Thoracic aorta (tissue), 2 donors: ENCODE measurements at places on chromosomes 5 and 9.

DNA sequence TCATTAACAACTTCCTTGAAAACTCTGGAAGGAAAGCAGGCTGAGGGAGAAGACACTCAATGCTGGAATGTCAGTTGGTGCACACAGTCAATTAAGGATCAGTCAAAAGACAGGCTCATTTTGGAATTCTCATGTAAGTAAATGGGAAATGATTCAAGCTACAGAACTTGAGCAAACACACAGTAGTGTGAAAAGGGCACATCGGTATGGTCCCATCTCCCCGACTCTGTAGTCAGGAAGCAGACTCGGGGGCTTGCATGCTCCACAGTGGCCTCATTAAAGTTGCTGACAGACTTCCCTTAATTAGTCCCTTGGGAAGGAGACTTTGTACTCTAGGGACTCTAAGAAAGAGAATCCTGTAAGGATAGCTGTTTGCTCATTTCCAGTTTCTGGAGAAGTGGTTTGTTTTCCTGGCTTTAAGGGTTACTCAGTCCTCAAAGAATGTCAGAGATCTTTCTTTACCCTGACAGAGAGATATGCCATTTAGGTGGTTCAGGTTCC is 339.2 kb downstream of the ADAMTS6 start:
- H3K36me3 ChIP-seq = no peaks in the 10 kb centered on the region
- H3K27me3 ChIP-seq = no peaks in the 10 kb centered on the region
- no peak for DNase-seq
- no peak overlapping the region for H3K4me3 ChIP-seq
- H3K27ac ChIP-seq = no peak overlapping the region

GRCh38 chr5:119071561-119071995 is 691 bp downstream of the DMXL1 start:
- H3K4me1 ChIP-seq = peaks cover 46% of the 10 kb centered on the region
- H3K36me3 ChIP-seq = no peaks in the 10 kb centered on the region
- peak overlapping the region; percentile 87 for H3K4me3 ChIP-seq
- H3K27ac ChIP-seq = peak overlapping the region; percentile 94

DNA sequence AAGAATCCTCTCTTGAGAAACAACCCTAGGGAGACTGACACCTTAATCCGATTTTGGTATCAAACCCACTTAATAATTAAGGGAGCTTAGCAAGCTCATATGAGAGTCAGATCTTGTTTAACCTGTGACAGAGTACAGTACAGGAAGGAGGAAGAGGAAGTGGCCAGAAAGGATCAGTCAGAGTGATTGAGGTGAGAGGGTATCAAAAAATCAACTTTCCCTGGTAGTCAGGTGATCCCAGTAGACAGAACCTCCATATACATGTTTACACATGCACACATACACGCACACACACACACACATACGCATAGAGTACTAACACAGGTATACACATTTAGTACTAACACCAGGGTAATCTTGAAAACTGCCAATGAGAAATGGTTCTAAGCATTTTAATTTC is 56.8 kb downstream of the GLIS3 start:
- no peaks in the 10 kb centered on the region for H3K36me3 ChIP-seq
- no peak overlapping the region for H3K4me3 ChIP-seq
- no peaks in the 10 kb centered on the region for H3K27me3 ChIP-seq
- no peak overlapping the region for H3K27ac ChIP-seq
- DNase-seq = no peak

DNA sequence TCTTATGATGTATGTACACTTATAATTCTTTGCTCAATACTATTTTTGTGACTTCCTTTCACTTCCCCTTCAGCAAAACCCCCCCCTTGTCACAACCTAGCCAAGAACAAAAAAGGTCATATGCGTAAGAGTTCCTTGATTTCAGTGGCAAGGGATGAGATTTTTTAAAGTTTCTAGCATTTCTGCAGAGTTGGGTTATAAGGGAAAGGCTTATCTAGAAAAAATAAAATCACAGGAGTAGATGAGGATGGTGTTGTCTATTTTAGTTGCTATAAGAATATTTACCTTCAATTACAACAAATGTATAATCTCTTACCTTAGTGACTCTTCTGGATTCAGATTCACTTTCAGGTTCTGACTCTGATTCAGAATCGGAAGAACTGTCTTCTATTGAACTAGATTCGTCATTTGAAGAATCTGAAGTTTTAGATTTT is 184.6 kb downstream of the AP3B1 start:
- no peak overlapping the region for H3K27ac ChIP-seq
- peaks cover 13% of the 10 kb centered on the region for H3K36me3 ChIP-seq
- no peak for DNase-seq
- no peaks in the 10 kb centered on the region for H3K4me1 ChIP-seq
- no peaks in the 10 kb centered on the region for H3K27me3 ChIP-seq

GRCh38 chr9:126618190-126618584 is 4.5 kb downstream of the LMX1B start:
- H3K36me3 ChIP-seq = no peaks in the 10 kb centered on the region
- no peak for DNase-seq
- peaks cover 3% of the 10 kb centered on the region for H3K4me1 ChIP-seq

GRCh38 chr5:157603333-157604190 is 28.0 kb upstream of the ADAM19 start:
- H3K27ac ChIP-seq = no peak overlapping the region
- DNase-seq = no peak
- H3K4me3 ChIP-seq = no peak overlapping the region
- no peaks in the 10 kb centered on the region for H3K4me1 ChIP-seq
- H3K36me3 ChIP-seq = no peaks in the 10 kb centered on the region

DNA sequence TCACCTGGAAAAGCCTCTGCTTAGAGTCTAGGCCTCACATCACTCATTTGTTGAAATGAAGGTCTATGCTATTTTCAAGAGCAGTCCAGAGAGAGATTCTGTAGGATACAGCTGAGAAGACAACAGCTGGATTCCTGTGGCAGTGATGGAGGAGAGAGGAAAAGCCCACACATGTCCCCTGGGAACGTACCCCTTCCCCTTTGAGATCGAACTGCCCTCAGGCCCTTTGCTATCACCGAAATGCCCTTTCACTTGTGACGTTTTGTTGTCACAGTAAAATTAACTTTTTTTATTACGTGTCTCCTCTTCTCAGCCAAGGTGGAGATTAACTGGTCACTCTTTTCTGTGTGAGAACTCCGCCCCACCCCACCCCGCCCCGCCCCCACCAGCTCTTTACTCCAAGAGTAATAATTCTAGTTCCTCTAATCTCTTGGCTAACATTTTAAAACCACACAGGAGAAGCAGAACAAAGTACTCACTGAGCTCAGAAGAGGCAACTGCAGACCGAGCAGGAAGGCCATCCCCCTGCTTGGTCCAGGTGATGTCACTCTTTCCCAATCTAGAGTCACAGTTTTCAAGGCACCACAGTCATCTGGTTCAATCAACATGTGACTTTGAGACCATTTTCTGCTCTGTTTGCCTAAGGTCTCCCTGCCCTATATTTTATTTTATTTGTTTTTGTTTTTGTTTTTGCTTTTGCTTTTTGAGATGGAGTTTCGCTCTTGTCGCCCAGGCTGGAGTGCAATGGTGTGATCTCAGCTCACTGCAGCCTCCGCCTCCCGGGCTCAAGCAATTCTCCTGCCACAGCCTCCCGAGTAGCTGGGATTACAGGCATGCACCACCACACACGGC is 105.6 kb downstream of the SUSD1 start:
- no peak for DNase-seq
- H3K27me3 ChIP-seq = no peaks in the 10 kb centered on the region
- peaks cover 10% of the 10 kb centered on the region for H3K4me1 ChIP-seq
- no peaks in the 10 kb centered on the region for H3K36me3 ChIP-seq
- H3K27ac ChIP-seq = no peak overlapping the region

DNA sequence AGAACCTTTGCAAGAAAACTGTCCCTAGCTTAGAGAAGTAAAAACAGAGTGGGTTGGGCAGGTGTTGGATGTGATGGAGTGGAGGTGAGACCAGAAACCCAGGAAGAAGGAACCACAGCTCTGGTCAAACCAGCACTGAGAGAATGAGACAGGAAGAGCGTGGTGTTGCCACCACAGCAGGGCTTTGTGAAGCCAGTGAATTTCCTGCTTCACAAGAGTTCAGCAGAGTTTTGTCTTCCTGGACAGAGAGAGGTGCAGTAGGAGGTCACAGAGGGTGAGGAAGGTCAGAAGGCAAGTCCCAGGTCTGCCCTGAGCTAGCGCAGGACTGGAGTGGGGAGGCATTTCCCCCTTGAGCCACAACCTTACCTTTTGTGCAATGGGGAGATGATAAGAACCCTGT is 2306.2 kb upstream of the ACO1 start:
- H3K27ac ChIP-seq = no peak overlapping the region
- H3K4me1 ChIP-seq = no peaks in the 10 kb centered on the region
- H3K27me3 ChIP-seq = no peaks in the 10 kb centered on the region
- H3K36me3 ChIP-seq = no peaks in the 10 kb centered on the region
- no peak overlapping the region for H3K4me3 ChIP-seq
- DNase-seq = no peak
